ENCODE measurements at places on chromosomes 2 and 18. TPM values are rescaled to one million over a fixed set of nuclear protein-coding genes. Genes with fewer than 3 reads are reported as not detected.

HOXD3 gene
- total RNA-seq, result 0.28 TPM

GRCh38 chr2:19559596-19560240 lies 201.3 kb upstream of the OSR1 start:
- no peak overlapping the region for H3K27ac ChIP-seq
- H3K27me3 ChIP-seq, result no peaks in the 10 kb centered on the region
- no peaks in the 10 kb centered on the region for H3K4me1 ChIP-seq

NEU4 gene
- total RNA-seq, result 0.05 TPM

SERPINB2 gene
- total RNA-seq, result 2.5 TPM

HOXD4 gene
- 0.09 TPM for total RNA-seq

TMEM200C gene
- total RNA-seq, result 0.19 TPM

GRCh38 chr2:136251885-136252585 lies 134.1 kb upstream of the CXCR4 start:
- H3K4me1 ChIP-seq, result peaks cover 46% of the 10 kb centered on the region
- no peak overlapping the region for H3K4me3 ChIP-seq
- no peak for DNase-seq
- no peaks in the 10 kb centered on the region for H3K36me3 ChIP-seq

GRCh38 chr2:217244815-217245214 lies 385.0 kb upstream of the TNP1 start:
- H3K27me3 ChIP-seq, result no peaks in the 10 kb centered on the region
- no peaks in the 10 kb centered on the region for H3K4me1 ChIP-seq
- no peak overlapping the region for H3K27ac ChIP-seq
- DNase-seq, result no peak
- H3K4me3 ChIP-seq, result no peak overlapping the region
